ENCODE measurements at places on chromosomes 2 and 18.

- no peak for DNase-seq
Measured at GRCh38 chr2:237042101-237042500, 43.6 kb upstream of the COPS8 start.

- no peak for DNase-seq
Measured at GRCh38 chr2:6654279-6654678, 211.4 kb downstream of the CMPK2 start.

GRCh38 chr18:36308711-36309435 is 11.4 kb downstream of the FHOD3 start:
- no peak for DNase-seq

DNA sequence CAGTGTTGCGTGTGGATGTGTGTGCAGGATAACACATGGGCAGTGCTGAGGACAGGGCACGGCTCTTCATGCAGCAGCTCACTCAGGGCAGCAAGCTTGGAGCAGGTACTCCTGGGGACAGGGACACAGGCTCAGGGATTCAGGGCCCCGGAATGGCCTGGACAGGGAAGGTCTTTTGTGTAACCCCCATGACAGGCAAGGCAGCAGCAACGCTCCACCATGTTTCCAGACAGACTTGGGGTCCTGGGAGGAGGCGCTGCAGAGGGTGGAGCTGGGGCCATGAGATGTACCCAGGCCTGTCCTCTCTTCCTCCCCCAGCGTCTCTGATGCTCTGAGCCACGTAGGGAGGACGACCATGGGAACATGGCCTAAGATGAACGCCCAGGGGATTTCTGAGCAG is 58.3 kb downstream of the ADNP2 start:
- DNase-seq = no peak

DNA sequence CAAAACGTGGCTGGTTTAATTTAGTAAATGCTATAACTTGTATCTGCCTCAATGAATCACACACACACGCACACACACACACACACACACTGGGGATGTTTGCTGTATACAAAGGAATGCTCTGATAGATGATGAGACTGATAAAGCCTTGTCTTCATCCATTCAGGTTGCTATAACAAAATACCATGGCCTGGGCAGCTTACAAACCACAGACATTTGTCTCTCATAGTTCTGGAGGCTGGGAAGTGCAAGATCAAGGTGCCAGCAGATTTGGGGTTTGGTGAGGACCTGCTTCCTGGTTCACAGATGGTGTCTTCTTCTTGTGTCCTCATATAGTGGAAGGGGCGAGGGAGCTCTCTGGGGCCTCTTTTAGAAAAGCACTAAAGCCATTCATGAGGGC is 149.5 kb upstream of the HDAC4 start:
- DNase-seq = no peak

DNA sequence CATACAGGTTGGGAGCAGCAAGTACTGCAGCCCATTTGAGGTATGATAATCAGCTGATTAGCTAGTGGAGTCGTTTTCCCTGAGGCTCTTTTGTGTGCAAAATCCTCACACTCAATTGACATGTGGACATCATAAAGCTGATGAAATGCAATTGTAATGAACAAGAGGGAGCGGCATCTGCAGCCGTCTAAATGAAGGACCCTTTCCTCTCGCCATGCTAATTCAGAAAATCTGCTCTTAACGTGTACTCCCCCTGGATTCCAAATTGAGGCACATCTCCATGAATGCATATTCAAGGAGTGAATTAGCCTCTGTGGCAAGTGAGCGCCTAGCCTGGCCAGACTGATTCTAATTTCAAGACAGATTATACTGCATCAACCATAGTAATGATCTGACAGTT is 260.9 kb upstream of the ATP5MC3 start:
- DNase-seq = no peak

- peak; percentile 41 for DNase-seq
Measured at GRCh38 chr2:235850771-235851551, 317.2 kb downstream of the GBX2 start.

DNA sequence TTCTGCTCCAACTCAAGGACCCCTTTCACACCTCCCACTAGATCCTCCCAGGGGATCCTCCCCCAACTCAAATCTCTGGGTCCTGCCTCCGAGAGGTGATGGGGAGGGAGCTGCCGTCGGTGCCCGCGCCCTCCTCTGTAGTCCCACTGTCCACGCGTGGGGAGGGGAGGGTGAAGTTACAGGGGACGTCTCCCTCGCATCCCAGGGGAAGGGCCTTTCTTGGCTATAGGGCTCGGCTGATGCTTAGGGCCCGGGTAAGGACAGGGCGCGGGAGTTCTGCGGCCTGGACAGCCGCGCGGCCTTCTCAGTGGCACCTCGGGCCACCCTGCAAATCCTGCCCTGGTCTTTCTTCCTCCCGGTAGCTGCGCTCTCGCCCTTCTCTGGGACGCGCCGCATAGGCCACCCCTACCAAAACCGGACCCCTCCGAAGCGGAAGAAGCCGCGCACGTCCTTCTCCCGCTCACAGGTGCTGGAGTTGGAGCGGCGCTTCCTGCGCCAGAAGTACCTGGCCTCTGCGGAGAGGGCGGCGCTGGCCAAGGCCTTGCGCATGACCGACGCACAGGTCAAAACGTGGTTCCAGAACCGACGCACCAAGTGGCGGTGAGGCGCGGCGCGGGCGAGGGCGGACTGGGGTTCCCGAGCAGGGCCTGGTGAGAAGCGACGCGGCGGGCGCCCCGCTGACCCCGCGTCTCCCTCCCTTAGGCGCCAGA is 1.2 kb downstream of the TLX2 start:
- no peak for DNase-seq

GRCh38 chr2:50401772-50402653 is 629.9 kb downstream of the NRXN1 start:
- DNase-seq = peak; percentile 64

- DNase-seq = no peak
Measured at GRCh38 chr2:54677476-54678265, 45.8 kb upstream of the EML6 start.

DNA sequence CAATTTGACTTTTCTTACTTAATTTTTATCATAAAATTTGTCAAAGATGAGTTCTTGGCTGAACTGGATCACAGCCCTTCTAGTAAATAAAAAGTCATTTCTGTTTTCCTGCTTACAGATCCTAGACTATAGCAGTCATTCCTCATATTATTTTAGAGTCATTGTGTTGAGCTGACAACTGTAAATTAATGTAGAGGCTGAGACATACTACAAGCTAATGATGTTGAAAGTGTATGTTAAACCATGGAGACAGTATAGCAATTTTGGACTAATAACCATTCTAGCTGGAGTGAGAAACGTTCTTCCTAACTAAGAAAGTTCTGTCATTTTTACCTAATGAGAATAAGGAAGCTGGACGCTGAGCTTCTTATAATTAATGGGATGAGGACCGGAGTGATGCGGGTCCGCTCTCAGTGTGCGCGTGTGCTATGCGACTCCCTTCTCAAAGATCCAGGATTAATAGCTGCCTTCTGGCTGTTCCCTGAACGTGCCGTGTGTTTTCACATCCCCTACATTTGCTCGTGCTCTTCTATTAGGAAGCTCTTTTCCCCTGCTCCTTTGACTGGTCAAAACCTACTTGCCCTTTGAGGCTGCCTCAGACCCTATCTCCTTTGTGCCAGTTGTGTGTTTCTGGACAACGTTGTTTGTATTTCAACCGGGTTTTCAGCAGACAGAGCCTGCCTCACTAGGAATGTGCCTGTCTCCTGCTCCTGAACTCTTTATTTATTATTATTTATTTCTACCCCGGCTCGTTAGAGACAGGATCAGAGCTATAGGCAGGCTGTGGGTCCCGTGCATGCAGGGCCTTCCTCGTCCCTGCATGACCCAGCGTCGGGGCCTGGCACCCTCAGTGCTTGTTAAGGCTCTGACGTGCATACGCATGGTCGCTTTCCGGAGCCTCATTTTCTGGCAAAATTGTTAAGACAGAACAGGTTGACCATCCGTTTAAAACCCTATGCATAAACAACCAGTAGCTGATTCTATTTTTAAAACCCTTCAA is 182.6 kb downstream of the DCDC2C start:
- DNase-seq = no peak

GRCh38 chr2:205139822-205140463 is 542.4 kb upstream of the NRP2 start:
- DNase-seq = no peak

DNA sequence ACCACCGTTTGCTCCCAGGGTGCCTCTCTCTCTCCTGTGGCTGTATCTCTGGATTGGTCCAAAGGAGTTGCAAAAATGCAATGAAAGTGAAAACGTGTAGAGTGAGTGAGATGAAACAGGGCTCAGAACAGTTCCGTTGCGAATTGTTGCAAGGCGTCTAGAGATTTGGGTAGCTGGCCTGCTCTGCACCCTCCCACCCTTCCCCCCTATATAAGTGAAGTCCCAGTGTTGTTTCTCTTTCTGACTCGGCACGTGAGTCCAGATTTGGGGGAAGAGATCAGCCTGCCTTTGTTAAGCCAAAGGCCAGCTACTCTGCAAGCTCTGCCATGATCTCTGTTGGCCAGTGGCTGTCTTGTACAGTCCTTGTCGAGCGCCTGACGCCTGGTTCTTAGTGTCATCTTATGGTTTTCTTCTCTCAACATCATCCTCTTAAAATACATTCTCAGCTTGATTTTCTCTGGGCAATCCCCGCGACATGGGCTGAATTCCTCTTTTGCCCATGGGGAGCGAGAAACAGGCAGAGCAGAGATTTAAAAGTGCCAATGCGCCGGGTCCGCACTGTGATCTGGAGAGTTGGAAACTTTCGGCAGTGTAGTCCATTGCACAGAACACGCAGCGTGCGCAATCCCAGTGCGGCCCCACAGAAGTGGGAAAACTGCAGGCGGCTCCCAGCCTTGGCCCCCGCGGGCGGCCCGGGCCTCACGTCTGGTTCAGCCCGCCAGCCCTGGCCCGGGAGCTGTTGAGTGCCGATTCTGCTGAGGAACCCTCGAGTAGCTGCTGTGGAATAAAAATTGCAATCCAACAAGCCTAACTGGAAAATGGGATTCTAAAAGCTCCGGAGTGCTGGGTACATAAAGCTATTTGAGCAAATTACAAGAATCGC is 9.3 kb downstream of the MEIS1 start:
- DNase-seq = no peak

- DNase-seq = no peak
Measured at GRCh38 chr18:8460748-8461147, 148.5 kb upstream of the RAB12 start.

GRCh38 chr18:69948256-69948655 is 583 bp upstream of the CD226 start:
- no peak for DNase-seq

DNA sequence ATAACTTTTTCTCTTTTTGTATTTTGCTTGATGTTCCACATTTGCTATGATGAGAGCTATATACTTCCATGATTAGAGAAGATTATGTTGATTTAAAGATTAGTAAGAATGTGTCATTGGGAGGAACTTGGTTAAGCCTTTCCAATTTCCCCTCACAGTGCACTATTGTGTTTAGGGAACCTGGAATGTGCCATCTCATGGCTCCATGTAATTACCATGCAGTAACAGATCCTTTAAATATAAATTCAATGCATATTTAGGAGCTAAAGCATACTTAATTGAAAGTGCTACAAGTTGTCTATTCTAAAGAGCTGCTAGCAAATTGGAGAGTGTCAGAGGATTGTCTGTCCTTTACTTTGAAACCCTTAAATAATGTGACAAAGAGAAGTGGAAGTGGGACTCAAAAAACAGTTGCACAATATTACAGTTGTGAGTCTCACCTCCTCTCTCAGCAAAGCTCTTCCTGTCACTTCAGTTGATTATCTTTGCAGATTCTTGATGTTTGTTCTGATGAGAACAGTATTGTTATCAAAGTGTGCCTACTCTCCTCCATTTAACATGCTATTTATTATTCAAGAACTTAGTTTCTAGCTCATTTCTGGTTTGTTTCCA is 1162.7 kb upstream of the ZEB2 start:
- no peak for DNase-seq

DNA sequence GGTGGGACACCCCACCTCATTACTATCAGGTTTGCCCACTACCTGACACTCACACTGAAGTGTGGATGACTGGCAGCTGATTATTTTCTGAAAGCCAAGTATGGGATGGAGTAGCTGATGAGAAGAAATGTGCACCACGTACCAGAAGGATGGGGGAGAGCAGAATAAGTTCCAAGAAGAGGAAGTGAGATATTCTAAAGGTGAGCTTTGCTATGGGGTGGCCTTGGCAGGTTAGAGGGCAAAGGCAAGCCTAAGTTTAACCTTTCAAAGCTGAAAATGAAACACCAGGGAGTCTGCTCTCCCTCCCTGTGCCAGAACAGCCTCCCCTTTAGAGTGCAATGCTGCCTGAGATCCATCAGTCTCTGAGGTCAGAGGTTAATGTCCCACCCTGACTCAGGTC is 196.1 kb upstream of the OSR1 start:
- DNase-seq = no peak

DNA sequence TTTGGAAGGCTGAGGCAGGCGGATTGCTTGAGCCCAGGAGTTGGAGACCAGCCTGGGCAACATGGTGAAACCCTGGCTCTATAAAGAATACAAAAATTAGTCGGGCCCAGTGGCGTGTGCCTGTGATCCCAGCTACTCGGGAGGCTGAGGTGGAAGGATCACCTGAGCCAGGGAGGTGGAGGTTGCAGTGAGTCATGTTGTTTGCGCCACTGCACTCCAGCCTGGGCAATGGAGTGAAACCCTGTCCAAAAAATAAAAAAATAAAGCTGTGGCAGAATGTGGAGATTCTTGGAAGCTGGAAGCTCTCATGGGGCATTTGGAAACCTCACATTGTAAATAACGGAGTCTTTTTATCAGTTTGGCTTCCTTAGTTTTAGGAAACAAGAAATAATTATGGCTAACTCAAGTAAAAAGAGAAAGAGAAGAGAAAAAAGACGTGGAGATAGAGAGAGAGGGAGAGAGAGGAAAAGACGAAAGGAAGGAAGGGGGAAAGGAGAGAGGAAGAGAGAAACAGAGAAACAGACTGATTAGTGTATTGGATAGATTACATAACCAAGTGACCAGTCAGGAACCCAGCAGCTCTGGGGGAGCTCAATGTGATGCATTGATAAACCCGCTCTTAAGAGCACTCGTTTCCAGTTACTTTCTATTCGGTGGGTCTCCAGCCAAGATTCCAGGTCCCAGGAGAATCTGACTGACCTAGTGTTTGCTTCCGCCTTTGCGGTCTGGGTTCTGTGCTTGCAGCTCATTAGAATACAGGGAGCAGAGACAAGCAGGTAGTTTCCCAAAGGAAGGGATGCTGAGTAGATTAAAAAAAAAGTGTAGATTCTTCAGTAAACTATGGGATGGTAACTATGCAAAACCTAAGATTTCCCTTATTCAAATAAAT is 1.1 kb upstream of the SPAST start:
- DNase-seq = peak; percentile 81

Measured in sciatic nerve (tissue), 2 donors.